ENCODE measurements at places on chromosomes 3 and 15.
A peak's percentile ranks its signal among the peaks of the same experiment; 100 is the strongest.

DNA sequence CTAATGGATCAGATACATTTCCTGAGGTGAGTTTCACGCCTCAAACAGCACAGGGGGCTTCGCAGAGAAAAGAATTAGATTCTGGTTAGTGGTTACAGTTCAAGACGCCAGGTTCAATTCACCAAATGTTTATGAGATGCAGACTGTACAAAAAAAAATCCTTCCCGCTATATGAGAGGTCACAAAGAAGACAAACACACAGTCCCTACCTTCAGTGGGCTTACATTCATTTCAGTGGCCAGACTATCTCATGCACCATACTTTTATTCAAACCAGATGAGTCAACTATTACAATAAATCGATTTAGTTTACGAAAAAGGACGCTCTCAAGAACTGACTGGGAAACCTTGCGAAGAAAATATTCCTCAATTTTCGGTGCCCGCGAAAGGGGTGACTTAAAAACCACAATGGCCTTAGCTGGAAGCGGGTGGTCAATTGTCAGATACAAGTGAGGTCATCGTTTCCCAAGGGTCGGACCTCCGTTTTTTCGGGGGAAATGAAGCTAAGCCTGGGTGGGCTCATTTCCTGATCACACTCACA lies 695 bp downstream of the METTL6 start:
- DNase-seq: no peak

- DNase-seq: no peak
Observed at GRCh38 chr3:37725842-37726241, 135.8 kb upstream of the CTDSPL start.

- DNase-seq: no peak
Observed at GRCh38 chr3:127273206-127273605, 14.6 kb downstream of the PRR20G start.

DNA sequence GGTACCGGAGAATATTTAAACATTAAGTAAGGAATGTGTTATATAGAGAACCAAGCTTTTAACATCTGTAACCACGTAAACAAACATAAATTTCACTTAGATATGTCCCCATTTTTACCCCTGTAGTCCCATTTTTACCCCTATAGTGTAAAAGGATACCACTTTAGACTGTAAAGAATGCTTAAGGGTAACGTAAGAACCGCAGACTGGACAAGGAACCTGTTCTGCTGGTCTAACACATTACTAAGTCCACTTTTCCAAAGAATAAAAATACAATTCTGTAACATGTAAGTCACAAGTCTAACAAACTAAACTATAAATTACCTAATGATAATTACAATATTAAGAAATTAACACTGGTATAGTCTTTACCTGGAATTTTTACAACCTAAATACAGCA lies 2.9 kb downstream of the SLC12A6 start:
- no peak for DNase-seq

DNA sequence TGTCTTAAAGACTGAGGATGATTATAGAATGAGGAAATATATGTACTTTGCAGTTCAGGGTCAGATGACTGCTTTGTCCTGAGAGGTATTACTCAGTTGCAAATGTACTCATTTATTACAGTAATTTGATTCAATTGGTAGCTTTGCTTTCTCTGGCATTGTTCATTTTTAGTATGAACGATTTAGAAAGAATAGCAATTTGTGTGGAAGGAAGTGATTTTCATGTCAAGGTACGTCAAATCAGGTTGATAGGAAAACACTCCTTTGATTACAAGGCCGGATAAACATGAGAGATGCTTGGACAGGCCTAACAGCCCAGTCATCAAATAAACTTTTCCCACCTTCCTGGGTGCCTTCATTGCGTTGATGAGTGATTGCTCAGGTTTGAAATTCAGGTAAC lies 53.8 kb downstream of the UNC13C start:
- no peak for DNase-seq

GRCh38 chr15:76932135-76932966 lies 802 bp downstream of the RCN2 start:
- DNase-seq: peak; percentile 13

GRCh38 chr3:41000471-41000870 lies 198.8 kb upstream of the CTNNB1 start:
- DNase-seq: no peak

- DNase-seq: no peak
Observed at GRCh38 chr3:14513566-14514322, 26.4 kb downstream of the GRIP2 start.

DNA sequence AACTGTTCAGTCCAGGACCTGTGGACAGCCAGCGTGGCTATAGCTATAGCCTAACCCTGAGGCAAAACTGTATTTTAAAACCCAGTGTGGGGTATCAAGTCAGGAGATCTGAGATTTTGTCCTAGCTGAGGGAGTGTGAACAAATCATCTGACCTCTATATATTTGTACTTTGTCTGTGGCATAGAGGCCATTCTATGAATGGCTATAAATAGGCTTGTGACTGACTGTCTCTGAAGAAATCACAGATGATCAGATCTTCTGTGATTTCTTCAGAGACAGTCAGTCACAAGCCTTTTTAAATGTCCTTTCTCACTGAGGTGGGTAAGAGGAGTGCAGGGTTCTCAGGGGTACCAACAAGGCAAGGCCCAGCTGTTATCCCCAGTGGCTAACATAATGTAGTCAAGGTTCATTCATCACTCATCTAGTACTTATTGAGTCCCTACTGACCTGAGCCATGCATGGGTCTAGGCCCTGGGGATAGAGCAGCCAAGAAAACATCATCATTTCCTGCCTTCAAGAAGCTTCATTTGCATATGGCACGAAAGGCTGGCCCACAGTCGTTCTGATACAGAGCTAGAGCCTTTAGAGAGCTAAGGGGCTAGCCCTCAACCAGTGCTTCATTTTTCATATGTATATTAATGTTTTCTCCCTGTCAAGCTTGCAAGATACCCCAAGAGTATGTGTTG lies 53.3 kb downstream of the TIPARP start:
- no peak for DNase-seq

- peak; percentile 60 for DNase-seq
Observed at GRCh38 chr15:85858586-85859375, 64.1 kb upstream of the KLHL25 start.

GRCh38 chr3:73685061-73685460 lies 60.3 kb upstream of the PDZRN3 start:
- DNase-seq: no peak

GRCh38 chr15:29094711-29095110 lies 174.9 kb downstream of the NSMCE3 start:
- DNase-seq: no peak

GRCh38 chr15:73485372-73485771 lies 42.4 kb downstream of the REC114 start:
- DNase-seq: no peak

DNA sequence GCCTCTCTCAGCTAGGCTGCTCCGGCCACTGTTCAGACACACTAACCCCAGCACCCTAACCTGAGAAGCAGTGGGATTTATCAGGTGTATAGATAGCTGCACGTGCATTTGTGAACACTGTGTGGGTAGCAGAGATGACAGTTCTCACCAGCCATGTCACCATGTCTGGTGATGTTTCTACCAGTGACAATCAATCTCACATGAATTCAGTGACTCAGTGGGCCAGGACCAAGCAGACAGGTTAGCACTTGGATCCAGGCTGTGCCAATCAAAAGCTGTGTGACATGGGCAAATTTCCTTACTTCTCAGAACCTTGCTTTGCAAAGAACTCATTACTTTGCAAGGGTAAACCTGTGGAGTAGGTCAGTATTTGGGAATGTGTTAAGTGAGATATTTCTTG lies 65.3 kb upstream of the GATM start:
- DNase-seq: no peak

GRCh38 chr3:52095990-52096775 lies 39.8 kb upstream of the DUSP7 start:
- DNase-seq: no peak

DNA sequence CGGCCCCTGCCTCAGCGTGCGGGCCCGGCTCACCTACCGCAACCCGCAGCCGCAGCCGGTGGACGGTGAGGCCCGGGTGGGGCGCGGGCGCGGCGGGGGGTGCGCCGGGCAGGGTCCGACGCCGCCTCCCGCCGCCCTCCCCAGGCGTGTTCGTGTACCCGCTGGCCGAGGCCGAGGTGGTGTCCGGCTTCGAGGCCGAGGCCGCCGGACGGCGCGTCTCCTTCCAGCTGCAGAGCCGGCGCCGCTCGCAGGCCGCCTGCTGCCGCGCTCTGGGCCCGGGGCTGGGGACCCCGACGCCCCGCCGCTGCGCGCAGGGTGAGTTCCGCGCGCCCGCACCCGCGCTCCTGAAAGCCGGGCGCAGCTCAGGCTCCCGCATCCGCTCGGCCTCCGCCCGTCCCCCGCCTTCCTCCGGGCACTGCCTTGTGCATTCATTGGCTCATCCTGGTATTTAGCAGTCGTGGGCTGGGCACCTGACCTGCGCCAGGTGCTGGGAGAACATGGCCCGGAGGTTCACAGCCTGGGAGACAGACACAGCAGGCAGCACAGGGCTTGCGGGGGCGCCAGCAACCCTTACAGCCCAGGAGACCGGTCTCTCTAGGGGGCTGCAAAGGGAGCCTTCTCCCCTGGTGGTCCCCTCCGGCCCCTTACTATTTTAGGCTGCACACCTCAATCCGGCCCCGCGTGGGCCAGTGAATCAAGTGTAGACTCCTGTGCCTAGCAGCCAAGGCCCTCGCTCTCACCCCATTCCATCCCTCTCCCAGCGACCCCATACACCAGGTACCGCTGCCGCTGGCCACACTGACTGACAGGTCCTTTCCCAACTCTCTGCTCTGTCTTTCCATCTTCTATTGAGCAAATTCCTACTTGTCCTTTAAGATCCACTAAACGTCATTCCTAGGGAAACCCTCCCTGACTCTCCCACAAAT lies 1.5 kb downstream of the VWA5B2 start:
- DNase-seq: no peak

DNA sequence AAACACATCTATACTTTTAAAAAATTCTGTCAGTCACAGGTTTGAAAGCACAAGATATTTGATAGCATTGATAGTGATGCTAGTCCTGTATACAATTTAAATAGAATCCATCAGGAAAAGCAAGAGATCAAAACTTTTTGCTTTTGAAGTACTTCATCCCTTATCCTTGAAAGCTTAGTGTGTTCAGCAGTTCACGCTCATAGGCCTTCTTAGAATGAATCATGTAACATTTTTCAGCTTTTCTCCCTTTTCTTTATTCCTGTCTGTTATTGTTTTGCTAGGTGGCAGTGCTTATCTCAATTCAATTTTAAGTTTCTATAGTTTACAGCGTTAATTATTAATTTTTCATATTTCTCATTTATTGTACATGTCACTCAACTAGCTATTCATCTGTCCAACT lies 69.1 kb downstream of the FGF7 start:
- no peak for DNase-seq

GRCh38 chr3:57142411-57142723 lies 22.8 kb downstream of the IL17RD start:
- no peak for DNase-seq

DNA sequence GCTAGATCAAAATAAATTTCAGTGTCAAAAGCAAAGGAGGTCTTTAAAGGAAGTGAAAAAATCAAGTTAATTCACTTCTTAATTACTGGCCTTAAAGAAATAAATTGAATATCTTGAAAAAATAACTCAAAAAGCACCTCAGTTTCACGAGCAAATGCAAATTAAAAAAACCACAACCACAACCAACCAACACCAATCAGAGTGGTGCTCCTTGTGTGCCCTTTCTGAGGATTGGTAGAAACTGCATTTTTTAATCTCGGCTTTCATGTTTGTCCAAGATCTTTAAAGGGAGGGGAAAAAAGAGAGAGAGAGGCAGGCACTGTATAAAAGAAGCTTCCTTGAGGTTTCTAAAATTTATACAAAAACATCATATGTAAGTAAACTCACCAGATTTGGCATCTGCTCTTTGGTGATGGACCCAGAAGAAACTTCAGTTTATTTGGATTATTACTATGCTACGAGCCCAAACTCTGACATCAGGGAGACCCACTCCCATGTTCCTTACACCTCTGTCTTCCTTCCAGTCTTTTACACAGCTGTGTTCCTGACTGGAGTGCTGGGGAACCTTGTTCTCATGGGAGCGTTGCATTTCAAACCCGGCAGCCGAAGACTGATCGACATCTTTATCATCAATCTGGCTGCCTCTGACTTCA lies at the start of gene GPR15:
GPR15 (plus strand) TSS at position 357 of the 653 bp plus-strand sequence; CDS start at position 413, 56 bp downstream.
- DNase-seq: no peak

DNA sequence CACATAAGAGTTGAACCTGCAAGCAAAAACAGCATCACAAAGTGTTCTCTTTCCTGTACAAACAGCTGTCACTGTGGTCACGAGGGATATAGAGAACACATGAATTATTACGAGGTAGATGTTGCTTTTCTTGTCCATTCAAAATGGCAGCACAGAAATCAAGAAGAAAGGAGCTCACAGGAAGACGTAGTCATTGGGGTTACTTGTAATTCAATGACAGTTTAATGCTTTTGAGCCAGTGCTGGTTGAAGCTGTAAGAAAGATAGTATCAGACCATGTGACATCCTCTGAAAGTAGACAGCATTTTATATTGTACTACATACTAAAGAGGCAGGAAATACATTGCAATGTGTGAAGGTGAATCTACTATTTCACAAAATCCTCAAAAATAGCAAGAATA lies 140.4 kb downstream of the ABI3BP start:
- DNase-seq: no peak

DNA sequence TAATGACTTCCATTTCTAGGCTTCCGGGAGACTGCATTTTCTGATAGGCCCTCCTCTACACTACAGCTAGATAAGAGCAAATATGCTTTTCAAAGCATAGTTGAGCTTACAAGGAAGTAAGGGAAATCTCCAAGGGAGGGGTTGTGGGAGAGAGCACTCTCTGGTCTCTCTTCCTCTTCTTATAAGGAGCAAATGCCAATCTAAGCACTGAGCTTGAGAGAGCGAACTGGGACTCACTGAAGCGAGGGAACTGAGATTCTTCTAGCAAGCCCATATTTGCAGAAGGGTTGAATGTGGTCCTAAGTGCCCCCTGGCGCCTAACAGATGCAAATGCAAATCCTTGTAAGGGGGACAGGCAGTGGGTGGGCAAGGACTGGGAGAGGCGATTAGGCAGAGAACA lies 164.8 kb downstream of the ERC2 start:
- peak; percentile 54 for DNase-seq

DNA sequence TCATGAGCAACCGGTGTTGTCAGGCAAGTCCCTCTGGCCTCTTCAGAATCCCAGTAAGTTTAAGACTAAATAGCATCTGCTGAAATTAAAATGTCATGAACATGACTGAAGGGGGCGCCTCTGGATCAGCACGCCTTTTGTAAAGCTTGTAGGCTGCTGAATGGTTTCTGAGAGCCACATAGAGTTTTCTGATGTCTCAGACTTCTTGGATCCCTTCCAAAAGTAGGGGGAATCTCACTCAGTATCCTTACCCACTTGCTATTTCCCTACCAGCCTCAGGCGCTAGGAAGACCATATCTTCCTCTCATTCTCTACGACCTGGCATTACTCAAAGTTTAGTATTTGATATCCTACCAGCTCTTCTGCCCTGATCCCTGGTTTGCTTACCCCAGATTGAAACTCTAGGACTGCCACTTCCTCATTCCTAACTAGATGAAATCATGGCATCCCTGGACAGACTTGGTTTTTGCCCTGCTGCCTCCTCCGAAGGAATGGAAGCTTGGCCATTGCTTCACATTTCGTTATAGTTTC lies 62.7 kb upstream of the CD47 start:
- DNase-seq: peak; percentile 72

- DNase-seq: no peak
Observed at GRCh38 chr3:6220447-6220846, 640.5 kb upstream of the GRM7 start.

GRCh38 chr3:9779721-9780457 lies 10.1 kb upstream of the CAMK1 start:
- DNase-seq: no peak

GRCh38 chr3:32495085-32495484 lies 7.6 kb downstream of the CMTM6 start:
- DNase-seq: no peak
